Fibroblast of skin of left biceps (primary cell): ENCODE measurements at places on chromosomes 13 and 19.

- no peak for DNase-seq
Measured at GRCh38 chr13:55410398-55411330, 1730.1 kb upstream of the PRR20A start.

DNA sequence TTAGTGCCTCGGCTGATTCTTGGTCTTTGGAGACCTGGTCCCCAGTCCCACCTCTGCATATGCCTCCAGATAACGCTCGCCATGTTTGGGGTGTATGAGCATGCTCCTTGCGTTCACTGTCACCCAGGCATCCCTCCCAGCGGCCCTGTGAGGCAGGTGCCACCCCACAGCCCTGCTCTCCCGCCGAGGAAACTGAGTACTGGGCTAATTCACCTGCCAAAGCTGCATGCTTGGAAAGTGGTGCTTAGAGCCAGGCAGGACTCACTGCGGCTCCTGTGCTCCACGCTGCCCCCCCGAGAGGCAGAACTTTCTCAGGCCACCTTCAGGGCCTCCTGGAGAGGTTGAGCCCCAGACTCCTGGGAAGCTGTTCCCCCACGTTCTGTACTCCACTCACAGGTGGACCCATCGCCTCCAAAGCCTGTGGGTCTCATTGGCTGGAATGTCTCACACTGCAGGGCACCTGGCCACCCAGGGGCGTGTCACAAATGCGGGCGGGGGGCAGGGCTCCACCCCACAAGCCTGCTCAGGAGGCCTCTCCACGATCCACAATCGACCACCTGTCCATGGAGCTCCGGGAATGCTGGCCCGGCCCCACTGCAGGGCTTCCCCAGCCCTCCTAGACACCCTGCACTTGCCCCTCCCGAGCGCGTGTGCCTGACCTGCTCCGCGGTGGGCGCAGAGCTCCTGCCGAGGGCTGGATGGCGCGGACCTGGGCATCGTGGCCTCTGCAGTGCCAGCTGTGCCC, 64.6 kb downstream of the ATP11A start:
- no peak for DNase-seq

DNA sequence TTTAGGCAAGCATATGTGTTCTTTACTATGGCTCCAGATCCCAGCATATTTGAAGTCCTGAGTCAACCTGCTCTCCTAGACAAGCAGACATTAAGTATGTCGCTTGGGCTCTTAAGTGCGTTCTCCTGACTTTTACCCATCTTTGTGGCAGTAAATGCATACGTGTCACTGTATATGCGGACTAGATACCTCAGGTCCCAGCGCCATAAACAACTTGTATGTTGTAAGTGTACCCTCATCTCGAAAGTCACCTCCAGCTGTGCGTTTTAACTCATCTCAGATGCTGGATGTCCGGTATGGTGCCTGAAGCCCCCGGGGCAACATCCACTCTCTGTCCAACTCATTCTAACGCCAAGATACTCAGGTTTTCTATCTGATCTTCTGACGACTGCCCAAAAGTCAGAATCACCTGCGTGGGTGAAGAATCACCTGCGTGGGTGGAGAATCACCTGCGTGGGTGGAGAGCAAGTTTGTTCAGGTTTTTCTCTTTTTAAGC, 1.7 kb downstream of the PTOV1 start:
- no peak for DNase-seq

DNA sequence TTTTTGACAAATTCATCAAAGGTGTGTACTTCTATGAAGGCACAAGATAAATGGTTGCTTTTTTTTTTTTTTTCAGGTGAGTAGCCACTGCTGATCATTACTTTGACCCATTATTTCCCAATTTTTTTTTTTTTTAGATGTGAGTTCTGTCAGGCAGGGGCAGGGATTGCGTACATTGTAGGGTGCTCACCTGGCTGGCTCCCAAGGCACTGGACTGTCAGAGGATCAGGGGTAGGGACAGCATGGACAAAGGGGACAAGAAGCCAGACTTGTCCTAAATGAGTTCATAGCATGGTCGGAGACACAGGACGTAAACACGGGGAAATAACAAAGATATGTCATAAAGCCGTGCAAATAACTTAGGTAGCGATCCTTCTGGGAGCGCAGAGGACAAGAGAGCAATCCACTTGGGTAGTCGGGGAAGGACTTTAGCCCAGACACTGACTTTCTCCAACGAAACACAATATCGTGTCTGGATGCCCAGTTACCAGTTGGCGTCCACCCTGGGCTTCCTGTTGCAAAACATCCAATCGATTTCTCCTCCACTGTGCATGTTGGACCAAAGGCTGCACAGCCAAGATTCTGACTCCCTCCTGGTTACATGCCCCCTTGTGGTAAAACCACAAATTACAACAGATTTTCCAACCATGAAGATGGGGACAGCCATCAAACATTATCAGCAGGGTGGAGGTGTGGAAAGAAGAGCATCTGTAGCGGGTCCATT, 27.5 kb upstream of the KATNAL1 start:
- DNase-seq, result no peak

GRCh38 chr13:75255147-75255546, 226.8 kb downstream of the TBC1D4 start:
- no peak for DNase-seq

DNA sequence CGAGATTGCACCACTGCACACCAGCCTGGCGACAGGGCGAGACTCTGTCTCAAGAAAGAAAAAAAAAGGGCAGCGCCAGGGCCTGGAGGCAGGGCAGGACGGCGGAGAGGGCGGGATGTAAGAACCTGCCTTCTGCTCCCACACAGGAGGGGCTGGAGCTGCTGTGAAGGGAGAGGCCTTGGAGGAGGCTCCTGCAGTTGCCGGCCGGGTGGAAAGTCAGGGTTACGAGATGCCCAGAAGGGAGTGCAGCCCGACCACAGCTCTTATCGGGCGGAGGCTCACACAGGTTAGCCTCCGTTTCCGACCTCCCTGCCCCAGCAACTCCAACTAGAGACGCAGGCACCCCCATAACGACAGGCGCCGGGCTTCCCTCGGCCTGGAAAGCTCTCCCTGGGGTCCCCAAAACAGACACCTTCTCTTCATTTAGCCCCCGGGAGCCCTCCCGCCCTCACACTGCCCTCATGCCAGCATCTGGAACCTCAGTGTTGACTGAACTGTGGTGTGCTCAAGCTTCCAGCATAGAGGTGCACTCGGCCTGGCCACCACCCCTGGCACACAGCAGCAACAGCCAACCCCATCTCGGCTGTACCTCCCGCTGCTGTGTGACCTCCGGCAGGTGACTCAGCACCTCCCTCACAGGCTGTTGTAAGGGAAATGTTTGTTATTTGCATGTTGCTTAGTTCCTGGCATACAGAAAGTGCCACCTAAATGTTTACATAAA, 1.4 kb downstream of the PLPP2 start:
- no peak for DNase-seq

- DNase-seq, result no peak
Measured at GRCh38 chr13:99648927-99649326, 147.7 kb downstream of the TM9SF2 start.

GRCh38 chr13:22235950-22236290, 565.0 kb downstream of the FGF9 start:
- DNase-seq, result no peak

- no peak for DNase-seq
Measured at GRCh38 chr13:49053215-49053614, 77.5 kb downstream of the FNDC3A start.

DNA sequence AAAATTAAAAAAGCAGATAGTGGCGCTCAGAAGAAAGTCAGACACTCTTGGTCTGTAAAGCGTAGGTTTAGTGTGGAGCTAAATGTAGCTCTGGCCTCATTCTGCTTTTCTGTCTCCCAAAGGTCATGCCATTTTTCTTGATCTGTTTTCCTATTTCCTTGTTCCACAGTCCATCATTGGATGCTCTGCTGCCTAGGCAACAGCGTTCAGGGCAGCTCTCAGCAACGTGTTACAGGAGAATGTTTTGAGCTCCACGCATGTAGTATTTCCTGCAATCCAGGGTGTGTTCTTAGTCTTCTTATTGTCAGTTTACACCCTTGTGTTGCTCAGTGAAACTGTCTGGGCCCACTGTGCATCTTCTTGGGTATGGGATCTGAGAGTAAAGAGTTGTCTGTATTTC, 46.0 kb upstream of the PCDH8 start:
- no peak for DNase-seq

GRCh38 chr13:93407551-93407950, 180.9 kb downstream of the GPC6 start:
- DNase-seq, result no peak

DNA sequence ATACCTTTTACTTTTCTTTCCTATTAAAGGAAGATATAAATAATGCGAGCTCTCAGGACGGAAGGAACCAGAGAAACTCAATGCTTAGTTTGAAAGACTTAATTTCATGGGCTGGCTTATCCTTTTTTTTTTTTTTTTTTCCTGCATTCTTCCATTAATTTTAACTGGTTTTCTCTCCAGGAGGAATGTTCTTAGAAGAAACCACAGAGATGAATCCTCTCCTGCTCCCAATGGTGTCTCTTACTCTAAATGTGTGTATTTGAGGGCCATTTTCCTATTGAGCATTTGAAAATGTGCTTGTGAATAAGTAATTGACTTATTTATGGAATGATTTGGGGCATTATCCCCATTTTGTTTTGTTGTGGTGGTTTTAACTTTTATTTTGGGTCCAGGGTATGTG, 494.9 kb downstream of the FOXO1 start:
- no peak for DNase-seq

DNA sequence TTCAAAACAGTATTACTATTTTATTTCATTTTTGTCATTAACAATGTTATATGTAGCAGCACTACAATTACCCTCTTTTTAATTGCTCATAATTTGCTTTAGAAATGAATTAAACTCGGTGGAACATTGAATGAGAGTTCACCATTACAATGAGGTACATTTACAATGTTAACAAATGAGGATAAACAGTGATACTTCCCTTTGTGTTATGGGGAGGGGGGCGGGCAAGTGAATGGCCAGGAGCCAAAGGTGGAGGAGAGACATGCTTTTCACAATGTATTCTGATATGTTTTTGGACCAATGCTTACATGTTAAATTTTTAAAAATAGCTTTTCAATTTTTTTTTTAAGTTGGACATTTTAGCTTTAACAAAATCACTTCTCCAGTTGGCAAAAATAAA, 34.2 kb downstream of the NALCN start:
- no peak for DNase-seq
